ENCODE measurements at places on chromosomes 1 and 21. TPM values are rescaled to one million over a fixed set of nuclear protein-coding genes. Genes with fewer than 3 reads are reported as not detected.

DNA sequence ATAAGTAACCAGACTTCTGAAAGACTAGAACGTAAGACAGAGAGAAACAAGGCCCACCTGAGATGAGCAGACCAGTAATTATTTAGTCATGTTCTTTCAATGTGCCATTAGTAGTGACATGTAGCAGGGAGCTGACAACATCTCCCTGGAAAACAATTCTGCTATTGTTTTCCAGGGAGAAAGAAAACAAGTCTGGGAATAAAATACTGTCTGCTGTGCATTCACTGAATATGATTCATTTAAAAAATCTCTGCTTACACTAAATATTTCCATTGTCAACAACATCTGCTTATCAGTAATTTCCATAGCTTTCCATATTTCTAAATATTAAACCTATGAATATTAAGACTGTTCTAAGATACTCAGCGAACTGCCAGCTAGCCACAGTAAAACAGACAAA, 80.0 kb downstream of the VCAM1 start:
- no peak for DNase-seq

- DNase-seq, result no peak
These were observed 20.5 kb upstream of the PTGS2 start for GRCh38 chr1:186700722-186701121.

- no peak for DNase-seq
These were observed 405.1 kb downstream of the VAV3 start for GRCh38 chr1:107559881-107560280.

- DNase-seq, result no peak
These were observed 1.0 kb upstream of the FAM89A start for GRCh38 chr1:231040800-231041718.

HMCN1 gene
- polyA plus RNA-seq, result 20.3 TPM

EFHD2 gene
- polyA plus RNA-seq, result 30.9 TPM
